ENCODE measurements at places on chromosomes 16 and 17. TPM values are rescaled to one million over a fixed set of nuclear protein-coding genes. Genes with fewer than 3 reads are reported as not detected.

The PPP1R1B gene
- total RNA-seq, result not detected

The IL21R gene
- total RNA-seq, result 0.05 TPM

The CUEDC1 gene
- total RNA-seq, result 52.5 TPM

The C17orf50 gene
- total RNA-seq, result not detected

The PYY gene
- total RNA-seq, result not detected

Measured in A549 treated with ZK216348 at 1 μM for 4 hours (cell line).